ENCODE measurements at places on chromosomes 11 and 22. TPM values are rescaled to one million over a fixed set of nuclear protein-coding genes. Genes with fewer than 3 reads are reported as not detected.

BARX2 gene
- not detected for total RNA-seq

OR4X1 gene
- total RNA-seq = not detected

CHST1 gene
- total RNA-seq = not detected

GAS2 gene
- total RNA-seq = 1.5 TPM

OR5AK2 gene
- total RNA-seq = not detected

ELFN2 gene
- total RNA-seq = 2.2 TPM

NPTXR gene
- total RNA-seq = 0.77 TPM

MS4A12 gene
- total RNA-seq = not detected

CST6 gene
- 0.37 TPM for total RNA-seq

KRTAP5-1 gene
- not detected for total RNA-seq

OSBP2 gene
- 16.7 TPM for total RNA-seq

GRCh38 chr11:125995313-125995712 lies 49.5 kb downstream of the VSIG10L2 start:
- no peak overlapping the region for H3K27ac ChIP-seq
- peaks cover 9% of the 10 kb centered on the region for H3K4me1 ChIP-seq
- no peaks in the 10 kb centered on the region for H3K27me3 ChIP-seq
- ATAC-seq = peak; percentile 98
- no peak overlapping the region for H3K4me3 ChIP-seq

DNA sequence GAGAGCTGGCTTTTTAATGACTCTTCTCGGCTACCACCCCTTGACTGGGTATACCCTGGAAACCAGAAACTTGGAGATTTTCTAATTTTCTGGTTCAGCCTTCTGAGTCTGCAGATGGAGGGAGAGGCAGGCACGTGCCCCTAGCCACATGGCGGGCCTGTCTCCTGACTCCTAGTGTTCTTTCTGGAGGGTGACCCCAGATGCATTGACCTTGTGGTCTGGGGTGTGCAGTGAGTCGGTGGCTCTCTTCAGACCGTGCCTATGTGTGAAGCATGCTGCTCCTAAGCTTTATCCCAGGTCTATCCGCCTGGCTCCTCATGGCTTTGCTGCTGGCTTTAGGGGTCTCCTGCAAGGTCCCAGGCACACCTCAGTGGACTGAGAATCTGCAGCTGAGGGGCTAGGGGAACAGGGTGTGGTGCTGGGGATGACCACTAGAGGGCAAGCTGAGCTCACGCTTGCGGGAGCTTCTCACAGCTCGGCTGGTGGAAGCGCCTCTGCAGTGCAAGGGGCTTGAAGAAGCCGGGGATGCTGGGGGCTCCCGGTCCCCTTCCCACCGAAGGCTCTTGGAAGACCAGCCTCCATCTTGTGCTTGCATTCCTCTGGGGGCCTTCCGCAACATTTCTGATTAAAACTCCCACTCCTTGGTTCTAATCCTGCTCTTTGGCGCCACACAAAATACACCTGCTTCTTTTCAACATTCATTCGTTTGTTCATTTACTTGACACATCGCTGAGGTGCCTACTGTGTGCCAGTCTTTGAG lies 51.8 kb downstream of the OTOG start:
- no peak overlapping the region for H3K27ac ChIP-seq
- peak; percentile 77 for ATAC-seq
- no peaks in the 10 kb centered on the region for H3K36me3 ChIP-seq
- H3K4me1 ChIP-seq = peaks cover 5% of the 10 kb centered on the region
- peaks cover 9% of the 10 kb centered on the region for H3K27me3 ChIP-seq
- no peak overlapping the region for H3K4me3 ChIP-seq

- ATAC-seq = no peak
- H3K27me3 ChIP-seq = no peaks in the 10 kb centered on the region
- H3K4me3 ChIP-seq = no peak overlapping the region
- no peaks in the 10 kb centered on the region for H3K4me1 ChIP-seq
- no peak overlapping the region for H3K27ac ChIP-seq
These were observed 25.8 kb downstream of the ZC3H7B start for GRCh38 chr22:41327124-41327523.

GRCh38 chr22:39480557-39480956 lies 21.5 kb upstream of the MIEF1 start:
- H3K27me3 ChIP-seq = no peaks in the 10 kb centered on the region
- H3K36me3 ChIP-seq = no peaks in the 10 kb centered on the region
- H3K27ac ChIP-seq = no peak overlapping the region
- no peak for ATAC-seq
- H3K4me1 ChIP-seq = no peaks in the 10 kb centered on the region

- peak; percentile 7 for ATAC-seq
- H3K27ac ChIP-seq = peak overlapping the region; percentile 21
- H3K4me3 ChIP-seq = peak overlapping the region; percentile 38
- no peaks in the 10 kb centered on the region for H3K36me3 ChIP-seq
These were observed 16.7 kb upstream of the CD44 start for GRCh38 chr11:35122308-35122707.

- no peaks in the 10 kb centered on the region for H3K27me3 ChIP-seq
- no peak overlapping the region for H3K4me3 ChIP-seq
- H3K27ac ChIP-seq = no peak overlapping the region
- no peaks in the 10 kb centered on the region for H3K4me1 ChIP-seq
- no peaks in the 10 kb centered on the region for H3K36me3 ChIP-seq
- ATAC-seq = no peak
These were observed 784.2 kb upstream of the CCDC179 start for GRCh38 chr11:23644443-23644842.

DNA sequence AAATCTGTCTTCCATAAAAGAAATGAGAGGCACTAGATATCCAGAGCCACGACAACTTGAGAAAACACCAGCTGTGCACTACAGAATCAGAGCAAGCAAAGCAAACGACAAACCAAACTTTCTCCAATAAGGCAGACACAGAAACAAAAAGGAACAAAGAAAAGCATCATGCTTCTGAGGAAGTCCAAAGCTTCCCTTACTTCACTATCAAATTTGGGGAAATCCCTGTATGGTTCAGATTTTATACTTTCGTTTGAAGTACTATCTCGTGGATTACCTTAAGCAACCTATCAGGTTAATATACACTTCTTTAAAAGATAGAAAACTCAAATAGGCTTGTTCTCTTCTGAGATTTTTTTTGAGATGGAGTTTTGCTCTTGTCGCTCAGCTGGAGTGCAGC lies 27.7 kb downstream of the ALG9 start:
- peaks cover 86% of the 10 kb centered on the region for H3K36me3 ChIP-seq
- no peak overlapping the region for H3K4me3 ChIP-seq
- ATAC-seq = no peak
- H3K27me3 ChIP-seq = no peaks in the 10 kb centered on the region
- H3K4me1 ChIP-seq = no peaks in the 10 kb centered on the region
- no peak overlapping the region for H3K27ac ChIP-seq

Measured in activated T-helper 17 cell treated with anti-CD3 and anti-CD28 coated beads, Interleukin-2, amount 50 U/mL, for 72 hours (primary cell).